ENCODE measurements at places on chromosomes 12 and 14.
A peak's percentile ranks its signal among the peaks of the same experiment; 100 is the strongest.

DNA sequence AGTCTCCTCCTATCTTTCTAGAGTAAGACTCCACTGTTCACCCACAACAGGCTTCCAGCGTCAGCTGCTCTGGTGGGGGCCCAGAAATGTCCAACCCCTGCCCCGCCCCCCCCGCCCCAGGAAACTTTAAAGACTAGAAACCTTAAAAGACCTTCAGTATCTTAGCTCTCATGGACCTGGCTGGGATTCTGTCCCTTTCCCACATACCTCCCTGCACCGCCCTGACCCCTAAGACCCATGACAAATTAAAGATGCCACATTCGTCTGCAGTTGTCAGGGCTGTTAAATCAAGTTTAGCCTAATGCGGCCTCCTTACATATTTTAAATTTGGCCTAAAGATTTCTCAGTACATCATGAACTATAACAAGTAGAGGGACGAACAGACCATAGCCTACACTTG is 10.0 kb upstream of the SERPINA10 start:
- no peak for DNase-seq

DNA sequence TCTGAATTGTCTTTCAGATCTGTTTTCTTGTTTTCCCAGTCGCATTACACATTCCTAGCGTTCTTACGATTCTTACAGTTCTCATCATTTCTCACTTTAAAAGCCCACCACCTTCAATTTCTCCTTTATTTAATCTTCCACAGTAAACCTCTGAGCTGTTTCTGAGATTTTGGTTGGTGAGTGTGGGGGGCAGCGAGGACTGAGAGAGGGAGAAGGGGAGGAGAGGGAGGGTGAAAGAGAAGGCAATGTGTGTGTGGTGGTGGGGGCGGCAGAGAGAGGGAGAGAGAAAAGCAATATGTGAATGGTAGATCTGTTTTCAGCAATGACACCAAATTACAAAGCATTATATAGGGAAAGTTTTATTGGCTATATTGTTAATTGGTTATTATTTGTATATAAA is 282.6 kb downstream of the SOX5 start:
- no peak for DNase-seq

GRCh38 chr12:31736472-31736871 is 7.7 kb upstream of the AMN1 start:
- no peak for DNase-seq

DNA sequence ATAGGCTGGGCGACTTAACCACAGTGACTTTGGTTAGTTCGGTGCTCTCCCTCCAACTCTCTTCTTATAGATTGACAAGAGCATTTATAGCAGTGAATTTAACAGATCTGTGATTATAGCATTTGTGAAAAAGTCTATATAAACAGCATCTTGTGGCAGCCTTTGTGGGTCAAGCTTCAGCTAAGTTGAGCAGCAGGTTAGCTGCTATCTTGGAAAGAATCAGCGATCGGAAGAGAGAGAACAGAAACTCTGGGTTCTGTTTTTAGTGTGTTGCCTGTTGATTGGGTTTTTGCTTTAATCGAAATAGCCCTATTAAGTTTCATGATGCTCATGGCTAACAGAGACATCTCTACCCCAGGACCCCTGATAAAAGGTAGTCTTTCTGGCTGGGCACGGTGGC is 20.2 kb downstream of the EVL start:
- DNase-seq = no peak

DNA sequence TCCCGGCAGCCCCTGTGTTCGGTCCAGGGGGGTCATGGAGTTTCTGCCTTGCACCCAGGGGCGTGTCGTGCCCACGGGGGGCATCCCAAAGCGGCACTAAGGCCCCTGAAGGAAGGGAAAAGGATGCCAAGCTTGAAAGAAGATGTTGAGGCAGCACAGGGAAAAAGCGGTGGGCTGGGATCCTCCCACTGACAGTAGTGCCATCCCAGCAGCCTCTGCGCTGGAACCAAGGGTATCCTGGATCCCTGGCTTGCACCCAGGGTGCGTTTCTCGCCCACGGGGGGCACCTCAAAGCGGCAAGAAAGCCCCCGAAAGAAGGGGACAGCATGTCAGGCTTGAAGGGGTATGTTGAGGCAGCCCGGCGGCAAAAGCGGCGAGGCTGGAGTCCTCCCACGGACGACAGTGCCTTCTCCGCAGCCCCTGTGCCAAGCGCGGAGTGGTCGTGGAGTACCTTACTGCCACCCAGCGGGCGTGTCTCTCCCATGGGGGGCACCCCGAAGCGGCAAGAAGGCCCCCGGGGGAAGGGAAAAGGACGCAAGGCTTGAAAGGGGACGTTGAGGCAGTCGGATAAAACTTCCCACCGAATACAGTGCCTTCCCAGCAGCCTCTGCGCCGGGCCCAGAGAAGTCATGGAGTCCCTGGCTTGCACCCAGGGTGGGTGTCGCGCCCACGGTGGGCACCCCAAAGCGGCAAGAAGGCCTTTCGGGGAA is 164.4 kb upstream of the ALG10B start:
- DNase-seq = no peak

DNA sequence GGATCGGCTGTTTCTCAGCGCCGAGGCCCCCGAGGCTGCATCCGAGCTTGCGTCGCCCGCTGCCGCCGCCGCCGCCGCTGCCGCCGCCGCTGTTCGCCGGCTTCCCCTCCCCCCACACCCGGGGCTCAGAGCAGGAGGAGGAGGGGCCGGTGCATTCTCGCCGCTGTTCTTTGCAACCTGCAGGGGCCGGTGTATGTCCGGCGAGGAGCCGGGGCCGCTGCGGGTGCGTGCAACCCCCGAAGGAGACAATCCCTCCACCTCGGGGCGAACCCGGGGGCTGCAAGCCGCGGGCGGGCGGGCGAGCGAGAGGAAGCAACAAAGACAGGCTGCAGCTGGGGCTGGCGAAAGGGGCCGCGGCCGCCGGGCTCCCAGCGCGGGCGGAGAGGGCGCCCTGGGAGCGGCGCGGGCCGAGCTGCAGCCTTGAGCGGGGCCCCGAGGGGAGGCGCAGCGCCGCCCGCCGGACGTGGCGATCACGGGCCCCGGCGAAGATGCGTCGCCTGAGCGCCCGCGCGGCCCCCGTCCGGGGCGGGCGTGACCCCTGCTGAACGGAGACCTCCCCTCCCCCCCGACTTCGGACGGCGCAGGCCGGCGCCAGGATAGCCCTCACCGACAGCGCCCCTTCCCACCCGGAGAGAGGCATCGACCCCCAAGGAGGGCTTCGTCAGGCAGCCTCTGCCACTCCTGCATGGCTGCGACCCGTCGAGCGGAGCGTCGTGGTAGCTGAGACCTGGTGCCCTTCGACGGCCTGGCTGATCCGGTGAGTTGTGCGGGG is 702 bp downstream of the FAM222A start:
- peak; percentile 77 for DNase-seq
